ENCODE measurements at places on chromosomes 7 and 10.

DNA sequence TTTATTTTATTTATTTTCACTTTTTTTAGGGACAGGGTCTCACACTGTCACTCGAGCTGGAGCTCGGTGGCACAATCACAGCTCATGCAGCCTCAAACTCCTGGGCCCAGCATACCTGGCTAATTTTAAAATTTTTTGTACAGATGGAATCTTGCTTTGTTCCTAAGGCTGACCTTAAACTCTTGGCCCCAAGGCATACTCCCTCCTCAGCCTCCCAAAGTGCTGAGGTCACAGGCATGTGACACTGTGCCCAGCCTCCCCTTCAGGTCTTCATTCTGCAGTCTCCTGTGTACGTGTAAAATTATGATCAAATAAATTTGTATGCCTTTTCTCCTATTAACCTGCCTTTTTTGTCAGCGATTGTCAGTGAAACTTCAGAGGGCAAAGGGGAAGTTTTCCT, 17.8 kb upstream of the TCTN3 start:
- DNase-seq = no peak

- no peak for DNase-seq
Observed at GRCh38 chr7:139523968-139524815, 707 bp downstream of the CLEC2L start.

DNA sequence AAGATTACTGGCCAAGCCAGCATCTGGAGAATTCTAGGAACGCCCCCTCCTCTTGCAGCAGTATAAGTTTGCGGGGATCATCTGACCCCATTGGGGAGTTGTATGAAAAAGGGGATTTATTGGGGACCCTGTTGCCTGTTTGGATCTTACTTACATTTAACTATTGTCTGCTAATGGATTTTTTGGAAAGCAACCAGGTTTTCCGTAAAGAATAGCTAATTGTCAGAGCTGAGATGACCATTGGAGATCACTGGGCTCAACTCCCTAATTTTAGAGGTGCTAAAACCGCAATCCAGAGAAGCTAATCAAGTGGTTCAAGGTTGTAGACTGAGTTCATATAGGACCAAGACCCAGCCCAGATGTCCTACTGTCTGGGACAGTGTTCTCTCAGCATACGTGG, 38.8 kb downstream of the HTRA1 start:
- DNase-seq = no peak

DNA sequence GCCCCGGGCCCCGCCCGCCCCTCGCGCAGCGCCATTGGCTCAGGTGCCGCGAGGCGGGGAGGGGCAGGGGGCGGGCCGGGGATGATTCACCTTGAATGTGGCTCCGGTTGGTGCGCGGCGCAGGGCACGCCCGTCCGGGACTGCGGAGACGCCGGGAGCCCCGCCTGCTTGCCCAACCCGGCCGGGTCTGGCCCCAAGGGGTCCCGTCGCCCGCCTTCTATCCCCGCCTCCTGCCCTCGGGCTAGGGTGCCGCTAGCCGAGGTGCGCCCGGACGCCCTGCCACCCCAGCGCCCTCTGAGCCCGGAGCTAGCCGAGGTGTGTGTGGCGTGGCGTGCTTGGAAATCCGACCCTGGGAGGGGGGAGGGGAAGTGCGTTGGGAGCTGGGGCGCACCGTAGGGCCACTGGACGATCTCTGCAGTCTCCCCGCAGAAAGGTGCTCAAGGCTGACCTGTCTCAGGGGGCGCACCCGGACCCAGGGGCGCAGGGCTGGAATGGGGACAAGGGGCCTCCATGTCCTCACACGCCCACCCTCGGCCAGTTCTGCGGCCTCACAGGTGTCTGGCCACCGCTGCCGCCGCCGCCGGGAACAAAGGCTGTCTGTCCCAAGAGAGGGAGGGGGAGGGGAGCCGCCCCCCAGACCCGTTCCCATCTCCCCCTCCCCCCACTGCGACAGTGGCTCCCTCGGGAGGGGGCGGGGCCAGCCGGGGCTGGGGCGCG, 168.9 kb downstream of the NRF1 start:
- DNase-seq = peak; percentile 59

GRCh38 chr10:76281659-76282058, 850.2 kb downstream of the LRMDA start:
- no peak for DNase-seq

GRCh38 chr10:114174695-114175188, 739 bp upstream of the CCDC186 start:
- DNase-seq = no peak

Measured in activated T-helper 1 cell treated with anti-CD3 and anti-CD28 coated beads, Interleukin-2, amount 50 U/mL, for 16 hours (primary cell).